ENCODE measurements at places on chromosomes 3 and 15.
A peak's percentile ranks its signal among the peaks of the same experiment; 100 is the strongest.

DNA sequence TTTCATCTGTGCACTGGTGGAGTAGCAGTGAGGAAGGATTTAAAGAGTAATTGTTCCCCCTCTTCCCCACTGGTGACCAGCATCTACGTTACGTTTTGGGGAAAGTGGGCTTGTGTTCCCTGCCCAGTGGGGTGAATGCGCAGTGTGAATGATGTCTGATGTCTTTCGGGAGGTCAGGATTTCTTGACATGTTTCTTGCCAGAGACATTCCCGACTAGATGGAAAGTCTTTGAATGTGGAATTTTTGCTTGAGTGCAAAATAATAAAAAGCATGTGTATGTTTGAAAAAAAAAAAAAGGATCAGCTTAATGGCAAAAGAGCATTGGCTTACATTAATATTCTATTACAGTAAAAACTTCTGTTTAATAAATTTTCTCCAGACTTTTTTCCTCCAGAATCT, 632.2 kb downstream of the FOXP1 start:
- no peak for DNase-seq

DNA sequence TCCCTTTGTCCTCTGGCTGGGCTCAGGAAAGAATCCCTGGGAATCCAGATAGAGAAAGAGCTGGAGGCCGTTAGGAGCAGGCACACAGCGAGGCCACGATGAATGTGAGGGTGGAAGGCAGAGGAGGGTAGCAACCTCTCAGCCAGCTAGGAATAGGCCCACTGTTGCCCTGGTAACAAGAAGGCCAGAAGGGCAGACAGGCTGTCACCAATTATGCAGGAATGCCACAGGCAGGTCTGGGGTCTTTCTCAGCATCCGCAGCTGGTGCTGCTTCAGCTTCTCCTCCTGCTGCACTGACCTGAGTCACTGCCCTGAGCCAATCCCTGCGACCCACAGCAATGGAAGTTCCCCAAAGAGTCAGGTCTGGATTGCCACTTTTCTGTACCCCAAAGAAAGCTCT, 62.8 kb upstream of the C3orf80 start:
- no peak for DNase-seq

- no peak for DNase-seq
These were observed 691.1 kb upstream of the NAALADL2 start for GRCh38 chr3:174168026-174168425.

DNA sequence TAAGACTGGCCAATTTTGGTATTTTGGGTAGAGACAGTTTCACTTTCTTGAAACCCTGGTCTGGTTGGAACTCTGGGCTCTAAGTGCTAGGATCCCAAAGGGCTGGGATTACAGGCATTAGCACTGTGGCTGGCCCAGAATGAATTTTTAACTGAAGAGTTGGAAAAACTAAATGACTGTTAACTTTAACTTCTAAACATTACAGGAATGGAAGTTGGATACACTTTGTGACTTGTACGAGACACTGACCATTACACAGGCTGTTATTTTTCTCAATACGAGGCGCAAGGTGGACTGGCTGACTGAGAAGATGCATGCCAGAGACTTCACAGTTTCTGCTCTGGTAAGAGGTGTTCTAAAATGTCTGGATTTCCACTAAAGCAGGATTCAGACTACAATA, 3.5 kb downstream of the EIF4A2 start:
- DNase-seq = no peak

- DNase-seq = no peak
These were observed 2.7 kb downstream of the ZIC1 start for GRCh38 chr3:147411815-147412241.

DNA sequence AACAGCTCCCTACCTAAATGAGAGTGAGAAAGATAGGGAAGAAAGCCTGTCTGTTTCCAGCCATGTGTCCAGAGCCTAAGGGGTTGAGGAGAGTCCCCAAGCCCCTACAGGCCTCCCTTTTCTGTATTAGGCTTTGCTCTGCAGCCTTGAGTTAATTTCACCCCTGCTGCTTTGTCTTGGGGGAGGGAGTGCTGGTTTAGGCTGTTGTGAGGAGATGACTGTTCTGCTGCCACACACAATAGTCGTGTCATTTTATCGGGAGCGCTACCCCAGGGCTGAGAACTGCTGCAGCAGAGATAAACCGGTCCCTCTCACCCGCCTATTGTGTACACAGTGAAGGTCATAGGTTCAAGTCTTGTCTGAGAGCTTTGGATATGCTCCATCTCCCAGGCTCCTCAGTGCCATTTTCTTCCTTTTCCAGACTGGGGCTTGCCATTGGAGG, 1.4 kb downstream of the ZNF609 start:
- DNase-seq = no peak

DNA sequence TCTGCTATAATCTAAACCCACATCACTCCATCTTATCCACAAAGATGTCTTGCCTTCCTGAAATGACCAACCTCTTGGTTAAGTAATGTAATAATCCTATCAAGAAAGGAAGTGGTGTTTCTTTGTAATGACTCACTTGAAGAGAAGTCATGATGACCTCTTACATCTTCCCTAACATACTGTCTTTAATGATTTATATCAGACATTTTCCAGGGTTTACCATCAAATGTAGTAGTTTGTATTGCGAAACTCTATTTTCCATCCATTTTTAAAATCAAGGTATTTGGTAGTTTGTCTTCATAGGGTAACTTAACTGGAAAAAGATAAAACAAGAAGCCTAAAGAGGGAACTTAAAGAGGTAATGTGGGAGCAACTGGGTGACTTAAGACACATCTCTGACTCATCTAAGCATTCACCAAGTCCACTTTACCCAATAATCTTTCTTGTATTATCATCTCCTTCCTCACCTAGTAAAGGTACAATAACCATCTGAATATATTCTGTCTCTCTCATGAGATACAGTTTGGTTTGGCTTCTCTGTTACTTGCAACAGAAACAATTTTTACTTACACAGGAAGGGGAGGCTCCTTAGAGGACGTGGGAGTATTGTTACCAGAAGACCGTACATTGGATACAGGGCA, 5.7 kb upstream of the MAPK6 start:
- DNase-seq = no peak

DNA sequence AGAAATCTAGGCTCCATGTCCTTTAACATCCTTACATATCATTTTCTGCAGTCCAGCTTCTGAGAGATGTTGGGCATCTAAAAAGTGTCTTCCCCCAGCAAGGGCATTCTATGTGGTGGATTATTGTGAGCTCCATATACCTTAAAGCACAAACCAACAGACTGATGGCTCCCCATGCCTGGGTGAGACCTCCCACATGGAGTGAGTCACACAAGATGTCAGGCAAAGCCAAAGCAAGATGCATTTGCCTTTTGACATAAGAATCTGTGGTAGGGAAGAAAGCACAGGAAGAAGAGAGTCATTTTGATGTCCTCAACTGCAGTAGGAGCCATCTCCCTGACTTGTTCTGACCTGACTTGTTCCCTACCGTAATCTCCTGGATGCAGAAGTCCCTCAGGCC, 238.7 kb upstream of the EIF1B start:
- DNase-seq = no peak

DNA sequence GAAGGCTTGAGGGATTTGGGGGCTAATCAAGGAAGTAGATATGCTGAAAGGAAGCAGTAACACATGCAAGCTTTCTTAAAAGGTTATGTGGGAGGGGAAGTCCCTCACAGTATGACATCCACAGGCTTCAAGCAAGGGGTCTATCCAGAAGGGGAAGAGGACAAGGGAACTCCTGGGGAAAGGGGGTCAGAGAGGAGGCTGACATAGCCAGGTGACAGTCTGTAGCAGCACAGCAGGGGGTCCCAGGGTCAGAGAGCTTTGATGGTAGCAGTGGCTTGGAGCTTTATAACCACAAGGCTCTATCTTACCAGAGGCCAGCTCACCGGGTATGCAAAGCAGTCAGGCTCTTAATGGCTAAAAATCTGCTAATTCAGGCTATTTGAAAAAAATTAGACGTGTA, 150.6 kb upstream of the NSMCE3 start:
- DNase-seq = no peak

DNA sequence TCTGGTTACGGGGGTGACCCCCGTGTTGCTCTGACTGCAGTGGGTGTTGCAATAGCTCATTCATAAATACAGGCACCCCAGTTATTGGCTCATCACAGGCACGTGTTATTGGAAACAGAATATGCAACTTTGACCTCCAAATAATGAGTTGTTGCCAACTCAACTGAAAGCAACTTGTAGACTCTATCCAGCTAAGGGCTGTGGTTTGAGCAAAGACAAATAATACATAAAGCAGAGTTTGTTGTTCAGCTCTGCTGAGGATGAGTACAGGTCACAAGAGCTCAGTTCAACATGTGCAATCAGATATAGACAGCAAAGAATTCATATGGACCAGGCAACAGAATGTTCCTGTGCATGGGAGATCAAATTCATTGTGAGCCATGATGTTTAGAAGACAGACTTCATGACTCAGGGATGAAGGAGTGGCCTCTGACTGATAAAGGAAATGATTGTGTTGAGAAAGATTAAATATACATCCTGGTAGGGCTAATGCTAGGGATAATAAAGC, 87.6 kb upstream of the LRIG1 start:
- peak; percentile 34 for DNase-seq

DNA sequence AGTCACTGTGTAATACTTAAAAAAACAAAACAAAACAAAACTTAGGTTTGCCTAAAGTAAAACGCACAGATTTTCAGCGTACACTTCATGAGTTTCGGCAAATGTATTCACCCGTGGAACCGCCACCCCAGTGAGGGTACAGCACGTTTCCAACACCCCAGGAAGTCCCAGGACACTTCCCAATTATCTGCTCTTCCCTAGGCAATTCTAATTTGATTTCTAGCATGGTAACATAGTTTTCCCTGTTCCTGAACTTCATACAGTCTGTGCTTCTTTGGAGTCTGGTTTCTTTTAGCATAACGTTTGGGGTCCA, 497 bp upstream of the CLASP2 start:
- no peak for DNase-seq

GRCh38 chr3:187804120-187804744, 59.0 kb upstream of the BCL6 start:
- no peak for DNase-seq

GRCh38 chr15:85707519-85708338, 87.0 kb downstream of the KLHL25 start:
- no peak for DNase-seq

DNA sequence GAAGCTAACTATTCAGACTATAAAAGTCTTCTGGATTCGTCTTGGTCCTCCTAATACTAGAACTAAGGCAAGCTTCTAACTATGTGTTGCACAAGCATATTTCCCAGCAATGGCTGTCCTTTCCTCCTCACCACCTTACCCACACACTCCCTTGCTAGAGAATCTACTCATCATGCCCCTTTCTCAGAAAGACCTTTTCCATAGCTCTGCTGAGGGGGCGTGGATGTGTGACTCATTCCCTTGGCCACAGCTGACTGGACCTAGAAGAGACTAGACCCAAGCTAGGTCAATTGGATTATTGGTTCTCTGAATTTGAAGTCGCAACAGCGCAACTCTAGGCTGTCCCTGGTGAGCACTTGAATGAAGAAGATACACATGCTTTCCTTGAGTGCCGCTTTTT, 47.1 kb downstream of the ERC2 start:
- DNase-seq = no peak

DNA sequence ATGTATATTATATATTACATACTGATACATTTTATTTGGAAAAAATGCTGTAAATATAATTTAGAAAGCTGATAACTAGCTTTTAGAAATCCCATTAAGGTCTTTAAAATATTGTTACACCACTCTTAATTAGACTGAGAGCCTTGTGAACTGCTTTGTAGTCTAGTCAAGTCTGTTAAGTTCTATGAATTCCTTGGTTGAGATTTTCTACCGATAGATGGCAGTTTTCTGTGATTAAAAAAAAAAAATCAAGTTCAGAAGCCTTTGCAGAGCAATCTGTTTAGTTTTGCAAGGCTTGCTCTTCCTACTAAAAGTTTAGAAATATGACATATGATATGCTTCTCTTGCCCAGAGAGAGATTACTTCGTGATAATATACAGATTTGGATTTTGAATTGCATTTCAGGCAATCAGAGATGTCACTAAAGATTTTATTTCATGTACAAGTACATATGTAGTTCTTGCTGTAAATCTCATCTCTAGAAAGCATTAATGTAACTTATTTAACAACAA, 60.4 kb upstream of the SLITRK3 start:
- no peak for DNase-seq

- peak; percentile 35 for DNase-seq
These were observed 28.0 kb downstream of the SENP7 start for GRCh38 chr3:101484805-101485620.

GRCh38 chr15:58628206-58628947, 121.1 kb downstream of the ADAM10 start:
- DNase-seq = no peak

- DNase-seq = no peak
These were observed 183.8 kb upstream of the THBS1 start for GRCh38 chr15:39396979-39397615.

- no peak for DNase-seq
These were observed 91.6 kb upstream of the TRIM42 start for GRCh38 chr3:140586311-140586710.

GRCh38 chr3:78507196-78507984, 1260.4 kb downstream of the ROBO1 start:
- DNase-seq = no peak

GRCh38 chr3:89606151-89606550, 498.7 kb downstream of the EPHA3 start:
- peak; percentile 3 for DNase-seq

- DNase-seq = no peak
These were observed 82.8 kb downstream of the FOXP1 start for GRCh38 chr3:71500696-71501095.

DNA sequence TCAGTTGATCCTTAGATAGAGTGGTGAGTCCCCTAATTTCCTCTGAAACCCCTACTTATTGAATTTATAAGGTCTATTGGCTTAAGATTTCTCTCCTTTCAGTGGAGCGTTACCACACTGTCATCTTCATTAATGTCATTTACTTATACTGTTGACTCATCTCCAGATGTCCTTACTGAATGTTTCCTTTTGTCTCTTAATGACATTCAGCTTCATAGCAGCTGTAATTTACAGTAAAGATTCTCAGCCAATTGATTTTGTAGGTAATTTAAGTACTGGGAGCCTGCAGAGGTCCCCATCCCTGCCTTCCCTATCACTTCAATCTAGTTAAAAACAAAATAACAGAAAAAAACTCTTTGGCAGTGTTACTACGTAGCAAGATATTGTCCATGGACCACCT, 18.8 kb downstream of the STX19 start:
- DNase-seq = no peak

All from HS-27A (cell line).